Stimulated activated CD8-positive, alpha-beta memory T cell treated with anti-CD3 and anti-CD28 coated beads, Interleukin-2, amount 100 ng/mL, for 1 hour (primary cell): ENCODE measurements at places on chromosomes 12 and 14.

DNA sequence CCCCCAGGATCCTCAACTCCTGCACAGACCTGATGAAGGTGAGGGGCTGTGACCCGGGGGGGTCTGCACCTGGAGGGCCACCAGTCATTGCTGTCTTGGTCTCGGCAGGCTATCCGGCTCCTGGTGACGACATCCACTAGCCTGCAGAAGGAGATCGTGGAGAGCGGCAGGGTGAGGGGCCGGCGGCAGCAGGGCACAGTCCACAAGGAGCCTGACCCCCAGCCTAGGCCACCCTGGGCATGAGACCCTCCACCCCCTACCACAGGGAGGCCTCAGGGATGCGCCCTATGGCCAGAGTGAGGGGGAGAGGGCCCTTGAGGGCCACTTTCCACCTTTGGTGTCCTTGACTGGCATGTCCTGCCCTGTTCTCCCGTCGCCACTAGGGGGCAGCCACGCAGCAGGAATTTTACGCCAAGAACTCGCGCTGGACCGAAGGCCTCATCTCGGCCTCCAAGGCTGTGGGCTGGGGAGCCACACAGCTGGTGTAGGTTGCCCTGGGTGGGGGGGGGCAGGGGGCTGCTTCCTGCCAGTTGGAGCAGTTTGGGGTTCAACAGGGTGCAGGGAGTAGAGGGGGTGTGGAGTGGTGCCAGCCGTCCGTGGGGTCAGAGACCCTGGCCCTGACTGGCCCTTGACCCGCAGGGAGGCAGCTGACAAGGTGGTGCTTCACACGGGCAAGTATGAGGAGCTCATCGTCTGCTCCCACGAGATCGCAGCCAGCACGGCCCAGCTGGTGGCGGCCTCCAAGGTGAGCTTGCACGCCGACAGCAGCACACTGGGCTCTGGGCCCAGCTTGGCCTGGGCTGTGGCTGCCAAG lies 25.0 kb downstream of the HIP1R start:
- peak; percentile 66 for DNase-seq

- DNase-seq, result no peak
Measured at GRCh38 chr14:101925152-101925551, 39.2 kb upstream of the DYNC1H1 start.

GRCh38 chr14:70858641-70859040 lies 48.6 kb upstream of the PCNX1 start:
- DNase-seq, result no peak

DNA sequence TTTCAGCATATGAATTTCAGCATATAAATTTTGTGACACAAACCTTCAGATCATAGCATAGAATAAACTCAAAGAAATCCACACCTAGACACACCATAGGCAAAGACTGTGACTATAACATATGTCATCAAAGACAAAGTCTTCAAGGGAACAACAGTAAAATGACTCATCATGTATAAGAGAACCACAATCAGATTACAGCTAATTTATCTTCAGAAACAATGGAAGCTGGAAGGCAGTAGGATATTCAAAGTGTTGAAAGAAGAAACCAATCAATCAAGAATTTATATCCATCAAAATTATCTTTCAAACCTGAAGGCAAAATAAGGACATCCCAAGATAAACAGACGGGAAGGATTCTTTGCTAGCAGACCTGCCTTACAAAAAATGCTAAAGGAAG lies 29.0 kb downstream of the DLK1 start:
- no peak for DNase-seq

DNA sequence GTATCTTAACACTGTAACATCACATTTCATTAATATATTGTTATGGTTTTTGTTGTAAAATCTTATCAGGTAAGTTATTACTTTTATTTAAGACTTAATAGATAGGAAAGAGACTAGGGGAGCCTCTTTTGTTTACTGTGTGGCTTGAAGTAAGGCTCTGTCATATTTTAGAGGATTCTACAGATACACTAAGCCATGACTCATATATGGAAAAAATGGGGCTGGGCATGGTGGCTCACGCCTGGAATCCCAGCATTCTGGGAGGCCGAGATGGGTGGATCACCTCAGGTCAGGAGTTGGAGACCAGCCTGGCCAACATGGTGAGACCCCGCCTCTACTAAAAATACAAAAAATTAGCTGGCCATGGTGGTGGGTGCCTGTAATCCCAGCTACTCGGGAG lies 23.6 kb upstream of the NPFF start:
- DNase-seq, result no peak

- no peak for DNase-seq
Measured at GRCh38 chr12:30514666-30515065, 181.0 kb downstream of the IPO8 start.
